ENCODE measurements at places on chromosomes 12 and 14.

DNA sequence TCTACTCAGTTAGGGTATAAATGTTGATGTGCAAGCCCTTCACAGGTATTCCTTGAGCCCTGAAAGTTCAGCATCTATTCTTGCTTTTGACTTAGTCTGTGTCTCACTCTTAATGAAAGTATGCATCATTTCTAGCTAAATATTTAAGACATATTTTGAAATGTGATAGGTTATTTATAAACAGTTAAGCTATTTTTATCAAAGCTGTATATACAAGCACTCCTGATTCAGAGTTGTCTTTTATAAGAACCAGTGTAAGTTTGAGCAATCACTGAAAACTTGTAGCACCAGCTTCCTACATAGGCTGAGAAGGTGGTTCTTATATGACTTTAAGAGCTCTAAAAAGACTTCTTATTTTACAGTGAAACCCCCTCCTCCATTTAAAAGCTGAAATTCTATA lies 98.6 kb downstream of the MYF5 start:
- DNase-seq = no peak

DNA sequence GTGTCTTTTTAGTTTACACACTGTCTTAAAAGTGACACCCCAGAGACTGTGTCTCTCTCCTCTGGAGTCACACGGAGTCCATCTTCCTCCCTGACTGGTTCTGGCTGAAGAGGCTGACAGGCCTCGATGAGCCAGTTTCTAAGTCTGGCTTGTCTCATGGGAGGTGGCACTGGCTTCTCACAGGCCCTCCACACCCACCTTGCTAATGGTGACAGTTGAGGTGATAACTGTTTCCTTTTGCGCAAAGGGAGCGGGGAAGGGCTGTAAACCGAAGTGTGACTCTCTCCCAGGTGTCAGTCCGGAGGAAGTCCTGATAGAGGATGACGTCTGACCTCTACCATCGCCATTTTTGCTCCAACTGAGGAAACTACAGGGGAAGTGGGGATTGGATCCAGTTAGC lies 30.2 kb downstream of the KCTD10 start:
- no peak for DNase-seq

DNA sequence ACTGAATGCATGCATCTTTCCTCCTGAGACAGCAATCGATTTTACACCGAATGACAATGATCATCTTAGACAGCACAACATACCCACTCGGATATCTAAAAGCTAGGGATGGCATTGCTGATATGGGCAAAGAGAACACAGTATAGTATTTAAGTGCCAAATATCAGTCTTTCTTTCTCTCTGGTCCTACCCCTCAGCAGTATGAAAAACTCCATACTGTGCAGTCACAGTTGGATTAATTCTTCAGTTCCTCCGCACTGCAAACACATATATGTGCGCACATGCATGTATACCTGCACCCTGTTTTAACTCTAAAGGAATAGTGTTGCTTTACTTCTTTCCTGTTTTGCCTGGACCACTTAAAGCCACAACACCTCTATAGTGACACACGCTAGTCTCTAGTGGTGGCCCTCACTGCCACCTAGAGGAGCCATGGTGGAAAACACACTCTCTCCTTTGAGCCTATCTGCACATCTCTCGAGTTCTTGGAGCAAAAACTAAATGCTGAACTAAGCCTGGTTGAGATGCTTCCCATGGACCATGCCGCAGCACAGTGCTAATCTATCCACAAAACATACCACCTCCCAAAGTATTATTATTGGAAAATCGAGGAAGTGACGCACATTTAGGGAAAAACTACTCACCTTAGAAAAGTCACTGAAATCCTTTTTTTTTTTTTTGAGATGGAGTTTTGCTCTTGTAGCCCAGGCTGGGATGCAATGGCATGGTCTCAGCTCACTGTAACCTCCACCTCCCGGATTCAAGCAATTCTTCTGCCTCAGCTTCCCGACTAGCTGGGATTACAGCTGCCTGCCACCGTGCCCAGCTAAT lies 11.9 kb downstream of the TMEM52B start:
- peak; percentile 67 for DNase-seq

GRCh38 chr12:99332936-99333591 lies 314.5 kb upstream of the GARIN6 start:
- no peak for DNase-seq

- DNase-seq = no peak
Observed at GRCh38 chr12:72442217-72442616, 170.0 kb downstream of the TRHDE start.

DNA sequence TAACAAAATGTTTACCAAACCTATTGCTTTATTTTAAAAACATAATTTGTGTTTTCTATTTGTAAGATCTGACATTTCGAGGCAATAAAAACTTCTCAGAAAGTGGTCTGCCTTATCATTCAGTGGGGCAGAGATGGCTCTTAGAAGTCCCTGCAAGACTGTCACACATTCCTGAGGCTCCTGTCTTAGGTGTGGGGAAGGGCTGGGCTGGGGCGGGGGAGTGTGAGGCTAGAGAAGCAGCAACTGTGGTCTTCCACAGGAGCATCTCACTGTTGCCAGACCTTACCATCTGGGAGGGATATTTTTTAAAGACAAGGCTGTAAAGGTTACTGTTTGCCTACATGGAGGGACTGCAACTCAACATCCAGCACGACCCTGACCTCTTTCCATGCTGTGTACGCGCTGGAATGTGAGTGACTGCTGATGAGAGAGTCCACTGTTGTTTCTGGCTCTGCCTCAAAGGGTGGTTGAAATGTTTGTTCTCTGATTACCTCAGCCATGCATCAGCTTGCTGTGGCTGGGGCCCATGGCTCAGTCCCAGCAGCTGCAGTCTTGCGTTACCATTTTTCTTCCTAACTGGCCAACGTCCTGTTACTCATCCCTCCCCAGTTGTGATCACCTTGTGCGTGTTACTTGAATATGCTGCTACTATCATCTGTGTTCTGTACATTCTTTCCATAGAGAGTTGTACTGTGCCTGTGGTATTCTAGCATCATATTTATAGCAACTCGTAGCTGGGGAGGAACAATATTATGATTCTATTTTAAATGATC lies 12.4 kb downstream of the ERG28 start:
- DNase-seq = peak; percentile 97
